ENCODE measurements at places on chromosomes 5 and 9.

DNA sequence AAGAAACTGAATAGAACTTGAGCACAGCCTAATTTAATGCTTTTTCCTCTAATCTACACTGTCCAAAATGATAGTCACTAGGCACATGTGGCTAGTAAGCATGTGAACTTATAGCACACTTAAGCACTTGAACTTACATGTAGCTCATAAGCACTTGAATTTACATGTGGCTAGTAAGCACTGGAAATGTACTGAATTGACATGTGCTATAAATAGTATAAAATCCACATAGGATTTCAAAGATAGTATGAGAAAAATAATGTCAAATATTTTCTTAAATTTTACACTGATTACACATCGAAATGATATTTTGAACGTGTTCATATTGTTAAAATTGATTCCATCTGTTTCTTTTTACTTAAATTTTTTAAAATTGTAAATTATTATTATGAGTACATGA is 167.3 kb downstream of the CARTPT start:
- DNase-seq = no peak

DNA sequence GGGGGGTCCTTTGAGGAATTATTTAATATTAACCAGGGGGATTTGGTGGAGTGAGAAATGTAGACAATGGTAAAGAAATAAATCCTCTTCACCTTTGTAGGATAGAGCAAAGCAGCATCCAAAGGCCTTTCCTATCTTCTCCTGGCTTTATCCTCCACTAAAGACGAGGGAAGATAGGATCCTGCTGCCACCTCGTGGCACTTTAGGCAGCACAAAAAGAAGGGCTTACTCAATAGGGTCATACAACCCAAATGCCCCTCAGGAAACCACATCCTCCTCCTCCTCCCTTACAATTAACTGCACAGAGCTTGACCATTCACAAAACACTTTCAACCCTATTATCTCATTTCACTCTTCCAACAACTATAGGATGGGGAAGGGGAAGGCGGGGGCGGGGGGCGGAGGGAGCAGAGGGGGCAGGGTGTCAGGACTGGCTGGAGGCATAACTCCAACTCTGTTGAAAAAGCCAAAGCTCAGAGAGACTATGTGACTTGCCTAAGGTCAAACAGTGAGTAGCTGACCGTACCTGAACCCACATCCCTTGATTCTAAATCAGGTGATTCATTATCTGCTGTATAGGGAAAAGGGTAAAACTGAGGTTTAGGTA is 45.4 kb upstream of the MYOT start:
- DNase-seq = peak; percentile 49

- DNase-seq = no peak
These were observed 47.0 kb upstream of the CHD1 start for GRCh38 chr5:98975682-98976407.

GRCh38 chr9:137156567-137157375 is 13.1 kb downstream of the LRRC26 start:
- peak; percentile 90 for DNase-seq

DNA sequence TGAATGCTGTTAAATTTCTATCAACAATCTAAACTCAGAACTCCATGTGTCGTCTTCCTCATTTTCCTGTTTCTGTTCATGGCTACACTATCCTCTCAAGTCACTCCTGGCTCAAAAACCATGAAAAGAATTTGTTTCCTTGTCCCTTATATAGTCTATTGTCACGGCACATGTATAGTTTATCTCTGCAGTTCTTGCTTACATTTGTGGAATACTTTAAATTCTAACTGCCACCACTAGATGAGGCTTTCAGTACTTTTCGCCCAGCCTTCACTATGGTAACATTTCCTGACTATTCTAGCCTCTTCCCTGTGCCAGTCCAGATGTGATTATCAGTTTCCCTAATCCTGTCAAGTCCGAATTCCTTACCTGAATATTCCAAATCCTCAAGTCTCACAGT is 34.6 kb downstream of the PKD2L2 start:
- no peak for DNase-seq

DNA sequence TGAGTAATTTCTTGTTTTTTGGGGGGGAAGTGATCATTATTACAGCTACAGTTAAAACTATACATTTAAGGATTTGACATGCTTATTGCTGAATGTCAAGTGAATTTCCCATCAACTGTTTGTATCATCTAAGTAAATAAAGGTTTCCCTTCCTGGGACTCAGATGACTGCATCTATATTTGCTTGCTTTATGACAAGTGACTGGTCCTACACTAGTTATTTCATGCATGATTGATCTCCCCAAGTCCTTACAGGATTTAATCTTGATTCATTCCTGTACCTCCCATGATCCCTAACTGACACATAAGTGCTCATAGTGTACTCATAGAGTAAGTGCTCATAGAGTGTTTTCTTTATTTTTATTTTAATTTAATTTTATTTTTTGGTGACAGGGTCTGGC is 2.8 kb downstream of the TXNDC8 start:
- no peak for DNase-seq

GRCh38 chr5:54671111-54671531 is 153.6 kb downstream of the SNX18 start:
- peak; percentile 30 for DNase-seq

GRCh38 chr5:157284458-157285212 is 18.7 kb downstream of the CYFIP2 start:
- DNase-seq = no peak

DNA sequence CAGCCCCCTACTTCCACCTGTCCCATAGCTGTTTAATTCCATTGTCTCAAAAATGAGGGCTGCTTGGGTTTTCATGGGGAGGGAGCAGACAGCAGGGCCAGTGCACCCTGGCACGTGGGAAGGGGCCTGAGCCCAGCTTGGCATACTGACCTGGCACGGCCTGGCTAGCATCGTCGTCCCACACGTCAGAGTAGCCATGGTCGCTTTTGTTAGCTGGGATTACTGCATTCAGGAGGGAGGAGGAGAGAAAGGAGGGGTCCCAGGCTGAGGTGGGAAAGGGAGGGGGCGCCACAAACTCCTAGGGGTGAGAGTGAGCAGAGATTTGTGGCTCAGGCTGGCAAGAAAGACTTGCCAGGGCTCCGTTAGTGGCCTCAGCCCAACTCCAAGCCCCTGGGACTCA is 21.1 kb upstream of the CYSTM1 start:
- no peak for DNase-seq

DNA sequence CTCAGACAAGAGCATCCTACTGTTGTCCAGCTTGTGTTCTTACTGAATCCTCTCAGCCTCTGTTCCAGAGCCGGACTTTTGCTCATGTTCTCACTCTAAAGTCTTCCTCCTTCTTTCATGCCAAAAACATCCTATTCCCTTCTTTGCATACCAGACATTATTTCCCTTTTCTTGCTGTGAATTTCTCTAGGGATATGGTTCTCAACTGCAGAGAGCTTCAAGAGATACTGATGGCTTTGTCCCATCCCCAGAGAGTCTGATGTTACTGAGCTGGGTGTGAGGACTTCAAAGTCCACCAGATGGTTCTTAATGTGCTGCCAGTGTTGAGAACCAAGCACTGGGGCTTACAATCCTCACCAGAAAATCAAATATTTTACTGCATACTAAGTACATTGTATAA is 98.6 kb upstream of the FER start:
- DNase-seq = no peak

DNA sequence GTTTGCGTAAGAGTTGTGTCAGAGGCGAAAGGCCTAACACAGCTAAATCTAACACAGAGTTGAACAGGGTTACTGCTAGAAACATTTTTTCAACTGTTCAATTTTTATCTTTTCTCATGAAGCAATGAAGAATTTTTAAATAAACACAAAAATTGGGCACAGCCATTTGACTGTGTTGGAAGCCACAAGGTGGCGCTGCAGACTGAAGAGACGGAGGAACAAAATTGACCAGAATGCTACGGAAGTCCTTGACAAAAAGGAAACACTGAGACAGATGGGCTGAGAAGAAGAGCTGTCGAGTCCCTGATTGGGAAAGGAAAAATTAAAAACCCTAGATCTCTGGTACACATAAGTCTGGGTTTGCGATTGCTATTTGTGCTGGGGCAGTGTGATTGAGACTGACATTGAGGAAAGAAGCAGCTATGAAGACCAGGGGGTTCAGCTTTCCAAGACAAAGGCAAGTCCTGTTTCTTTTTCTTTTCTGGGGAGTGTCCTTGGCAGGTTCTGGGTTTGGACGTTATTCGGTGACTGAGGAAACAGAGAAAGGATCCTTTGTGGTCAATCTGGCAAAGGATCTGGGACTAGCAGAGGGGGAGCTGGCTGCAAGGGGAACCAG is at the start of gene PCDHB9:
PCDHB9 (plus strand) TSS at position 265 of the 616 bp plus-strand sequence; CDS start at position 423, 158 bp downstream.
- DNase-seq = peak; percentile 43

DNA sequence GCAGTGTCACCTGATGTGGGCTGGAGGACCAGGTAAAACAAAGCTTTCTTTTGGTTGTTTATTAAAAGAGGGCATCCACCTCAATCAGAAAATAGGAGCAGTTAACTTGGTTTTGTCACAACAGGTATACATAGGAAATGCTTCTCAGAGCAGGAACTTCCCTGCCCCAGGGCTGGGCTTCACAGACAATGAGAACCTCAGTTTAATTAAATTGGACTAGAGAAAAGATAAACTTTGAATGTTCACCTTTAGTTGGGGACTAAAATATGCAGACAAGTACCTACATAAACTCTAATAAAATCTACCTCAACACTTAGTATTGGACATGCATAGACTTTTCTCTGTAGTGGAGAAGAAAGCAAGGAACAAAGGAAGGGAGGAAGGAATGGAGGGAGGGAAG is 392.0 kb downstream of the ENC1 start:
- DNase-seq = no peak

DNA sequence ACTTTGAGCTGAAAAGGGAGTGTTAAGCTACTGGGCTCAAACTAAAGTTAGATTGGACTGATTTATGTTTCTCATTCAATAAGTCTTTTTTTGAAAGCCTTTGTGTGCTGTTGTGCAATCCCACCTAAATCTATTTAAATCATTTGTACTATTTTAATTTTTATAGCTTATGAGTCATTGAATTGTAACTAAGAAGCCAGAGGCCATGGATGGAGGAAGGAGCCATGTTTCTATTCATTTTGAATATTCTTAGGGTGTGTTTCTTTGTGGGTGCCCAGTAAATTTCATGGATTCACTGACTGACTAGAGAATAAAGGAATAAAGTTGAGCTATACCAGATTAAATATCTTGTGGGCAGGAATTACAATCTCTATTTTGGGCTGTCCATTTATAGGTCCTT is 238.5 kb downstream of the KIF4B start:
- DNase-seq = no peak

- DNase-seq = no peak
These were observed 1271.3 kb downstream of the EFNA5 start for GRCh38 chr5:106399391-106399790.

DNA sequence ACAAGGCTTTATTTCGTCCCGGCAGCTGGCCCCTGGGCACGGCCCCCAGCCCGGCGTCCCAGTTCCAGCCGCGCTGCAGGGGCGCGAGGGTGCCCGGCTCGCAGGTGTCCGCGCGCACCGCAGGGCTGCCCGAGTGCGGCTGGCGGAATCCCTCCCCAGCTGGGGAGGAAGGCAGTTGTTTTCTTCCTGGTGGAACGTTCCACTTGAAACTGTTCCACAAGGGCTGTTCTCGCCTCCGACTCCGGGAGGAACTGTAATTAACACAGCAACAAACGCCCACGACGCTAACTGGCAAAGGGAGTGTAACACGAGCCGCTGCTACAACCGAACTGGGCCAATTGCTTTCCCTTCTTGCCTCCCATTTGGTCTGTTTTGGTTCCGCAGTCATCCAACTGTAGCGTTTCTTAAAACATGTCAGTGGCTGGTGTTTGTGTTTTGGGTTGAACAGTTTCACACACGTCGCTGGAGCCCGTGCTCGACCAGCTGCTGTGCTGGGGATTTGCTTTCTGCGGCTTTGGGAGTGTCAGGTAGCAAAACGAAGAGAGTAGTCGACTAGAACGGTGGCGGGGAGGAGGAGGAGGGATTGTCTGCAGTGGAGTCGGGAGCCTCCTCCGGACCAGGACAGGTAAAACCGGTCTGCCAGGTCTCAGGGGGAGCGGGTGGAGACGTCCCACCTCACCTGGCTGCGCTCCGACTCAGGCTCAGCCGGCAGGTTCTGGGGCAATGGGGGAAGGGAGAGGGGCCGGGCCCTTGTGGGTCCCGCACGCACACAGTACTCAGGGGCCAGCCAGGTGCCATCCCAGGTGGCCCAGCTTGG is 131.6 kb upstream of the NIPBL start:
- DNase-seq = peak; percentile 52

- peak; percentile 97 for DNase-seq
These were observed 773 bp downstream of the SQSTM1 start for GRCh38 chr5:179821298-179822058.

DNA sequence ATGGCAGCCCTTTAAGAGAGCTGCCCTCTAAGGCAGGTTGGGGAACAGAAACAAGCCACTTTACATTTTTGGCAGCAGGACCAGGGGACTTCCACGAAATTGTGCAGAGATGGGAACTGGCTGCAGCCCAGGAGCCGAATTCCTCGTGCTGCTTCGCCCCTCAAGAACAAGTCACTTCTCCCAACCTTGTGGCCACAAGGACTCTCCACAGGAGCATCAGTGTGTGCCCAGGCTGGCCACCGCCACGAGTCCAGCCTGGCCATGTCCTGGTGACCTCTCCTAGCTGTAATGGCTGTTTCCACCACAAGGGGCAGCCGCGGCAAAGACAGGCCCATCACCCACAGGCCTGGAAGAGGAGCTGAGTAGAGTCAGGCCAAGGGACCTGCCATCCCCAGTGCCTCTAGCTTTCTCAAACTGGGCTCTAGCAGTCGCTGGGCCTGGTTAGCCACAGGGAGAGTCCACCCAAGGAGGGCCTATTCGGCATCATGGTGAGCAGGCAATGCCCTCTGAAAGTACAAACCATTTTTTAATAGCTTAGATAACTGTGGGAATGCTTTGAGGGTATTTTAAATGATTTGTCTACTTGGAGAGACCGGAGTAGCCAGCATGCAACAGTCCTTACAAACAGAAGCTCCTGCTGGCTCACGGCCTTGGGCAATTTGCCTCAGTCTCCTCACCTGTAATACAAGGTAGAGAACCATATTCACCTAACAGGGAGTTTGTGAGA is 129.0 kb downstream of the COL23A1 start:
- peak; percentile 80 for DNase-seq

DNA sequence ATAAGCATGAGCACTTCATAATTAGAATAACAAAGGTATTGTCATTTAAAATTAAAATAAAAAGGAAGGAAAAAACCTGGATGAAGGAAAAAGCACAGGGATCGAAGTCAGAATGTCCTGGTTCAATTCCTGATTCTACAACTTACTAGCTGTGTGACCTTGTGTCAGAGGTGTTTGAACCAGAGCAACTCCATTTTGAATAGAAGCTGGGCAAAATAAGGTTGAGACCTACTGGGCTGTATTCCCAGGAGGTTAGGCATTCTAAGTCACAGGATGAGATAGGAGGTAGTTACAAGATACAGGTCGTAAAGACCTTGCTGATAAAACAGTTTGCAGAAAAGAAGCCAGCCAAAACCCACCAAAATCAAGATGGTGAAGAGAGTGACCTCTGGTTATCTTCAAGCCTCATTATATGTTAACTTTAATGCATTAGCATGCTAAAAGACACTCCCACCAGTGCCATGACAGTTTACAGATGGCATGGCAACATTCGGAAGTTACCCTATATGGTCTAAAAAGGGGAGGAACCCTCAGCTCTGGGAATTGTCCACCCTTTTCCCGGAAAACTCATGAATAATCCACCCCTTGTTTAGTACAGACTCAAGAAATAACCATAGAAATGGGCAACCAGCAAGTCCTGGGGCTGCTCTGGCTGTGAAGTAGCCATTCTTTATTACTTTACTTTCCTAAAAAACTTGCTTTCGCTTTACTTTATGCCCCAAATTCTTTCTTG is 412.7 kb downstream of the PIK3R1 start:
- DNase-seq = no peak

Data from AG20443 (cell line).